D341Med (cell line): ENCODE measurements at places on chromosomes 2 and 18.
A peak's percentile ranks its signal among the peaks of the same experiment; 100 is the strongest.

- no peak for DNase-seq
These were observed 84.3 kb downstream of the GATA6 start for GRCh38 chr18:22253676-22254075.

GRCh38 chr18:9688036-9688741, 19.9 kb upstream of the RAB31 start:
- DNase-seq, result no peak

DNA sequence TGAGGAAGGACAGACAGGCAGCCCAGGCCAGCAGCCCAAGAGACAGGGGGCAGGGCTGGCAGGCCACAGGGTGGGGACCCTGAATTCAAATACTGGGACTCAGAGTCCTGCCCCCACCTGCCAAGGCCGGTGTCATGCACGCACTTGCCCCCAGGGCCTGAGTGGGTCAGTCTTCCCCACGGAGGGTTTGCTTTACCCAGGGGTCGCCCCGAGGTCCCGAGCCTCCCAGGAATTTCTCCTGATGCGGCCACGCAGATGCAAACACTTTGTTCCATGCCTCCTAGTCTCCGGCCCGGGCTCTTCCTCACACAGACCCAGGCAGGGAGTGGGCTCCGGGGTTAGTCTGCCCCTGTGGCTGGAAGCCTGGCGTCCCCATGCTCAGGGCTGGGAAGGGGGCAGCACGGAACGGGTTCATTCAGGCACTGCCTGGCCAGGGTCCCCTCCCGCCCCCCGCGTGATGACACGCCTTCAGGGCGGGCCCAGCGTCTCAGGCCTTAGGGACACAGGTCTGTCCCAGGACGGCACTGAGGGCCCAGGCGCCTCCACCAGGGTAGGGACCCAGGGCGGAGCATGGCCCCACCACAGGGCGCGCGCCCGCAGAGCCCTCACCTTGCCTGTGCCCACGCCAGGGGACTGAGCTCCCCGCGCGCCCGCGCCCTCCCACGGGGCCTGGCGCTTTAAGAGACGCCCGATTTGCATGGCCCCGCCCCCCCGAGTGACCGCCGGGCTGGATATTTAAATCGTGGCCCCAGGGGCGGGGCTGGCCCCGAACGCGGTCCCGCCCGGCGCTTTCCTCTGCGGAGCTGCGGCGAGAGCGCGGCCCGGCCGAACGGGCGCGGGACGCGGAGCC, at the start of gene SNED1:
TSS of gene SNED1 (plus strand) at position 763 of the 850 bp plus-strand sequence. CDS start 220 bp downstream, outside the sequence.
- peak; percentile 83 for DNase-seq

GRCh38 chr2:164014068-164014731, 278.4 kb upstream of the FIGN start:
- DNase-seq, result no peak

DNA sequence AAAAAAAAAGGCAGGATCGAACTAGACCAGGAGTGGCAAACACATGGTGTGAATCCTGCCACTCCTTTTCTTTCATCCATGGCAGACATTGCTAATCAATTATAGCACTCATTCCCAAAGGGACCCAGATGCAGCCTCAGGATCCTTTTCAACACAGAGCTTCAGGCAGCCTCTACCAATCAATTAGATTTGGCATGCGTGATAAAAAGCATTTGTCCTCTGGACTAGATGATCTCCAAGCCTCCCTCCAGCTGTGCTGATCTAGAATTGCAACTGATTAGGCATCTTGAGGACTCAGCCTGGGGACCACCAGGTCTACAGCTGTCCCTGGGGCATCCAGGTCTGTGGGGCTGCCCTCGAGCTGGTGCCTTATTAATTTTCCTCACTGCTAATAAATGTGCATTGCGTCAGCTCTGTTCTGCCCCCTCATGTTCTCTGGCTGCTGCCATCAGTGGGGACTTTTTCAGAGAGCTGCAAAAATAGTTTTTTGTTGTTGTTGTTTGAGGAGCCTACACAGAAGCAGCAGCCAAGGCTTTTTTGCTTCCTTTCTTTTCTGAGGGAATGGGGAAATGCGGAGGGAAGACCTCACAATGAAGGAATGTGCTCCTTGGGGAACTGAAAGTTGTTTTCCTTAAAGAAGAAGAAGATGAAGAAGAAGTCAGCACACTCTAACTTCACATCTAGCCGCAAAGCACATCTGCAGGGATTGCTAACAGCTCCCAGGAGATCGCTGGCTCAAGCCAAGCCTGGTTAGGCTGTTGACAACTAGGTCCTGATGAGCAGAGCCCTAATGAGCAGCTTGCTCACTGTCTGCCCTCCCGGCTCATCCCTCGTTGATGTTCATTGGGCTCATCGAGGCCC, 8.8 kb upstream of the ATOH8 start:
- peak; percentile 66 for DNase-seq

- no peak for DNase-seq
These were observed 9.3 kb downstream of the HADHA start for GRCh38 chr2:26235089-26235488.

- DNase-seq, result no peak
These were observed 1338.4 kb upstream of the CHAC2 start for GRCh38 chr2:52429171-52429570.

GRCh38 chr2:63052411-63053080, 1.9 kb downstream of the OTX1 start:
- DNase-seq, result peak; percentile 17

DNA sequence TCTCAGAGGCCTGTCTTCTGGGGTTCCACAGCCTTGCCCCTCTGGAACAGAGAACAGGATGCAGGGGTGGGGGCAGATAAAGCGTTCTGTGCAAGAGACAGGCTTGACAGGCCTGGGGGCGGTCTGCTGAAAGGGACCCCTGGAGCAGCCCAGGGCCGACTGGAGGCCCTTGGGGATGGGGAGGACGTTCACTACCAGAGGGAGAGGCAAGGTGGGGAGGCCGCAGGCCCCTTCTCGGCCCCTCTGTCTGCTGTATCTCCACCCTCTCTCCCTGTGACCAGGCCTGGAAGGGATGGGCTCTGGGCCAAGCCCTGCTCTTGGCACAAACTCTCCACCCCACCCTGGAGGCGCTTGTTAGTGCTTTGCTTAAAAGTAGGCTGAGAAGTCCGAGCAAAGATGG, 27.3 kb upstream of the INHBB start:
- DNase-seq, result no peak

GRCh38 chr2:130366720-130367119, 10.9 kb downstream of the PTPN18 start:
- no peak for DNase-seq

DNA sequence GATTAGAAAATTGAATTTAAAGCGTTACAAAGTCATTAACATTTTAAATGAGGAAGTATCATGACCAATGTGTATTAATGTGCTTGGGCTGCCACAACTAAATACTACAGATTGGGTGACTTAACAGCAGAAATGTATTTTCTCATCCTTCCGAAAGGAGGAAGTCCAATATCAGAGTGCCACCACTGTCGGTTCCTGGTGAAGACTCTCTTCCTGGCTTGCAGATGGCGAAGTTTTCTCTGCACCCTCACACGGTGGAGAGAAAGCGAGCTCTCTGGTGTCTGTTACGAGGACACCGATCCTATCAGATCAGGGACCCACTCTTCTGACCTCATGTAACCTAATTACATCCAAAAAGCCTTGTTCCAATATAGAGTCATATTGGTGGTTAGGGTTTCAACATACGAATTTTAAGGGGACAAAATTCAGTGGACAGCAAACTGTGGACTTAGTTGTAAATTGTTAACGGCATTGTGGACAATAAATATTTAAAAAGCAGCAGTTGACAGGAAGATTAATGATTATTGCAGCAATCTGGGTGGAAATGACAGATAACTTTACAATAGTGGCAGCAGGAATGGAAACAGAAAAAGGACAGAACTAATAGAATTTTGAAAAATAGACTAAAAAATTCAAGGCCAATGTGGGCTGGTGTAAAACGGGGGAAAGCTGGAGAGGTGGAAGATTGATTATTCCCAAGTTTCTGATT, 35.1 kb upstream of the CYRIA start:
- DNase-seq, result no peak

DNA sequence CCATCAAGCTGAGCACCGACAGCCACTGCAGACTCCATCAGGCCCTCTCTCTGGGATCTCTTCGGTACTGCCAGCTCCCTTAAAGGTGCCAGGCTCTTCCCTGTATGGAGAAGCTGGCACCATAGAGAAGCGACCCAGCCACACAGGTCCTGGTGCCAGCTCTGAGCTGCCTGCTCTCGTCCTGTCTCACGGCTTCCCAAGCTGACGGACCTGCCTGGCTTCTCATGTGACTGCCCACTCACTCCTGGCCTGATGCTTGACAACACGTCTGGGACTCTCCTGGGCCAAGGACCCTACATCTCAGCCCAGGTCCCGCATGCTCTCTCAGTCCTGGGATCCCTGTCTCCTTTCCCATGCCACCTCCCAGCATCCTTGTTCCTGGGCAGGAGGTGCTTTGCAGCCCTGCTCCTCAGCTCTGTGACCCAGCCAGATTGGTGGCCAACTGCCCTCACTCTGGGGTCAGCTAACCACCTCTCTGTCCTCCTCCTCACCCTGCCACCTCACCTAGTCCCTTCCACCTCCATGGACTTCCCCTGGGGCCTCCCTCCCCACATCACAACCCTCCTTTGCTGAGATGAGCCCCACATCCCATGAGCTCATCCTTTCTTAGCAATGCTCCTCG, 12.5 kb upstream of the ATOH8 start:
- no peak for DNase-seq

GRCh38 chr2:234805836-234806235, 146.0 kb upstream of the SH3BP4 start:
- DNase-seq, result no peak

DNA sequence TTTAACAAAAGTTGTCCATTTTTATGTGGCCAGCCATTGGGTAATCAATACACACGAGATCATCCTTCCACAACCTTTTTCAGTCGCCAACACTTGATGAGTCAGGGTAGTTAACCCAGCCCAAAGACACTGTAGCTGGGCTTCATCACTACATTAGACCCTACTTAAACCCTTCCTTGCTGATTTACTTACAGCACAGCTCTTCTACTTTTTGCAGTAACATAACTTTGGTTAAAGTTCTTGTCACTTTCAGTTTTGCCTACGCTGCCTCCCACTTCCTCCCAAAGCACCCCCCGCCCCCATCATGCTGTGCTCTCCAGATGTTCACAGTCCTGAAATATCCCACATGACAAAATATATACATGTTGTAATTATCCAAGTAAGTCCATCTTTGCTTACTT, 103.6 kb downstream of the CDK15 start:
- DNase-seq, result no peak

DNA sequence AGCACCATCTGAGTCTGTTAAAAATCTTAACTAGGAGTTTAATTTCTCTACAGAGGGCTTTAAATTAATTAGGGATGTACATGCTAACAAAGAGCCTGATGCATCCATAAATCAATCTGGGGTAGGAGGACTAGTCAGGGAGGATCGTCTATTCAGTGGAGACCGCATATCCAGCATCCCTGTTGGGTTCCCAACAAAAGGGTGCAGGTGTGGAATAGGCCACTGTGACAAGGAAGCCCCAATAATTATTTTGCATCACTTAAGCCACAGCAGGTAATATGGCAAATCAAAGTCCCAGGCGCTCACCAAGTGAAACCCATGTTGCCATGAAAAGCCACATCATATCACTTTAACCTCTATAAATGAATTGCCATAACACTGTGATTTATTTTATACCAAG, 392.3 kb downstream of the NCKAP5 start:
- DNase-seq, result no peak

DNA sequence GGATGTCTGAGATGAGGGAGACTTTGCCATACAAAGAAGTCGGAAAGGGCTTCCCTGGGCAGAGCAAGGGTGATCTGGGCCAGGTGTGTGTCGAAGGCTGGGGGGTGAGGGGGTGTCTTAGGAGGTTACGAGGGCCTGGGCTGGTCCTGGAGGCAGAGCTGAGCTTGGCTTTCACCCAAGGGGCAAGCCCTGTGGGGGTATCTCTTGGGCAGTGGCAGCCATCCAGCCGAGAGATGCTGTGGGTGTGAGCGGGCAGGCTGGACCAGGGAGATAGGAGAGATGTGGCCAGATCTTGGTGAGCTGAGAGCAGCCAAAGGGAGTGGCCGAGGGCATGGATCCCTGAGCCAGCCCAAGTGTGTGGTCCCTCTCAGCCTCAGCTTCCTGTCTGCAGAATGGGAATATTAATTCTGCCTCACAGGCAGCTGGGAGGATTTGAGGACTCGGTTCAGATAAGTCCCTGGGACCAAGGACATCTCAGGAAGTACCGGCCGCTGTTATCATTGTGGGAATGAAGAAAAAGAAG, 33.0 kb downstream of the MAL start:
- DNase-seq, result no peak

DNA sequence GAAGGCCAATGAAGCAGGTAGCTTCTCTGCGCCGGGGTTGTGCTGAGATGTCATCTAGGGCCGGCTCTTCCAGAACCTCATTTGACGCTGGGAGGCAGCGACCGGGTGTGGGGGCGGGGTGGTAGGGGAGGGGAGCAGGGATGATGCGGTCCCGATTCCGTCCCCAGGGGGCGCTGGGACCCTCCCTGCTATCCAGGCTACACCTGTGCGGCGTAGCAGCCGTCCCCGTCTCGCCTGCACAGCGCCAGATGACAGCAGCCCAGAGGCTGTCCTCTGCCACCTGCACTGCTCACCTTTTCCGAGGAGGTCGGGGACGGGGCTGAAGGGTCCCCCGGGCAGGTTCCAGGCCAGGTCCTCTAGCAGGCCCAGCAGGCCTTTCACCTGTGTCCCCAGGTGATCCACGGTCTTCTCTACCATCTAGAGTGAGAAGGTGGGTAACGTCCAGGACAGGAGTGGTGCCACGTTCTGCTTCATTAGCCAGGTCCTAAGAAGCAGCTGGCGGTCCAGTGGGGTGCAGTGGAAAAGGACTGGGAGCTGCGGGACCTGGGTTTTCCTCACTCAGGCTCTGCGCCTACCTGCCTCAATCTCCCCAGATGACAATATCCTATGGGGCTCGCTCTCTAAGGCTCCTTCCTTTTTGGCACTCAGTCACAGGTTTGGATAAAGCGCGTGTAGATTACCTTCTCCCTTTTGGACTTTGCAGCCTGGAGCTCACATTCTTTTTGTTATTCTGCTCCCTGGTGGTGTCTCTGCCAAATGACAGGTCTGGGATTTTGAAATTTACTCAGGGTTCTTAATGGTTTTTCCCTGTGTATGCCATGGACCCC, 56.0 kb upstream of the RAB6C start:
- DNase-seq, result peak; percentile 54

DNA sequence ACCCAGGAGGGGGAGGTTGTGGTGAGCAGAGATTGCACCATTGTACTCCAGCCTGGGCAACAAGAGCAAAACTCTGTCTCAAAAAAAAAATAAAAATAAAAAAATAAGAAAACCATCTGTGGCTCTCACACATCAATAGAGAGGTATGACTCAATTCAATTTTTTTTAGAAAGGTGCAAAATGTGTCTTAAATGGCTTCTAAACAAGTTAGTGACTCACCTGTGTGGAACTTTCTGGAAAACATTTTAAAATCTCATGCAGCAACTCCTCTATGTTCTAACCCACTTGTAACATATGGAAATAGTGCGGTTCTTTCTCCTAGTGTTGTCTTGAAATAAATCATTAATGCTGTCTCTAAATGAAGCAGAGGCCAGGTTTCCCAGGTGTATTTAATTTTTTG, 10.7 kb upstream of the SULT1C4 start:
- DNase-seq, result no peak
